ENCODE measurements at places on chromosomes 7 and 10.
A peak's percentile ranks its signal among the peaks of the same experiment; 100 is the strongest.

- peak; percentile 18 for DNase-seq
Observed at GRCh38 chr10:4947635-4948596, 15.3 kb upstream of the AKR1C1 start.

DNA sequence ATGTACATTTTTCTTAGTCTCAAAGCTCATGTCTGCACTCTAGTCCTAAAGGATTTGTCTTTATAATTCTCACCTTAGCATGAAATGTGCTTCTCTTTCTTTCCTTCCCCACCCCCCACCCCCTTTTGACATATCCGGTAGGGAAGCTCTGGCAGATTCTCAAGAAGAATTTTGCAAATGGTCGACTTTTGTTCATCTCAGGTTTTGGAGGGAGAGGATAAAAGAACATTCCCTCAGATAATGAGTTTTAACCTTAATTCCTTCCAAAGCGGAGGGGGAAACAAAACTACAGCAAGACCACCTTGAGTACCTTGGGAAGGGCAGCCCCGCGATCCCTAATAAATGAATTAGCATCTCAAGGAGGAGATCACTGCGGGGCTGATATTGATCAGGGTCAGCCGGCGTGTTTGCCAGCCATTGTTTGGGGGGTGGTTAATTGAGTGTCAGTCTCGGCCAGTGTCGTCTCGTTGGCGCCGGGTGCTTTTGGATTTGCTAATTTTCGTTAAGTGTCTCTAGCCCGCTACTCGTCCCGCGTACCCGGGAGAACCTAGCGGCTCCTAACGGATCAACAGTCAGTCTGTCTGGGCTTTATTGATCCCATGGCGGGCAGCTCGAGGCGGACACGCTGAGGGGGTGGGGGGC is 874 bp upstream of the BAMBI start:
- peak; percentile 40 for DNase-seq

DNA sequence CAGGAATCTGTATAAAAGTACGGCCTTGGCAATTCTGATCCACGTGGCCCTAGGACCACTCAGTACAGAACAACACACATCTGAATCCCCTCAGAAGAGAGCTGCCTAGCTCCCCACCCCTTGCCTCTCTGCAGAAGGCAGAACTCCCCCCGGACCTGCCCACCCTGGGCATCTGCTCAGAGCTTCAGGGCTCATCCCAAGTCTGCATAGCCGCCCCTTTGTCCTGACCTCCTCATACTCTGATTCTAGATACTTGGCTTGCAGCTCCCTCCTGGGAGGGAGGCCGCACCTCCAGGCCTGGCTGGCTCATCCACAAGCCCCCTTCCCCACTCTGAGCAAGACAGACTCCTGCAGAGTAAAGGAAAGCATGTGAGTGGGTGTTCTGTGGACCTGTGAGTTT is 49.6 kb downstream of the GRID1 start:
- DNase-seq, result no peak

- no peak for DNase-seq
Observed at GRCh38 chr10:30816159-30816819, 186.7 kb upstream of the LYZL2 start.

- no peak for DNase-seq
Observed at GRCh38 chr7:47303014-47303694, 278.8 kb downstream of the TNS3 start.

All from HuH-7.5 (cell line).